ENCODE measurements at places on chromosomes 2 and 18.

- no peak for DNase-seq
Measured at GRCh38 chr2:71907503-71907902, 240.2 kb downstream of the CYP26B1 start.

DNA sequence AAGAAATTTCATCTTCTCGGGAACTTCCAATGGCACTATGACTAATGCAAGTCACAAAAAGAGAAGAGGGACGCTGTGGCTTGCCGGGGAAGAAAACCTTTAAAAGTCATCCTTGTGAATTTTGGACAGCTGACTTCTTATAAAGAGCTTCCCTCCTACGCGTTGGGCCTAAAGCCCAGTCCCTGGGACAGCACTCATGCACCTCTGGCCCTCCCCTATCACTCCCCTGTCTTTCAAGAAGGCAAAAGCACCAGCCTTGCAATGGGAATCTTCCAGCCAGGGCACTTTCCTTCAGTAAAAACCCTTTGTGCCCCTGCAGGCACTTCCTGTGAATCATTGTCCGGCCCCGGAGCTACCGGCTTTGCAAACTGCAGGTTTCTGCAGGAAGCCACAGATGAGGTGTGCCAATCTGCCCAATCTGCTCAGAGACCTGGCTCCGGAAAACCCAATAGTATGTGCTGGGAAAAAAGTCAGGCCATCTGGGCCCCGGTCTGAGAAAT is 7.1 kb downstream of the MREG start:
- no peak for DNase-seq

- no peak for DNase-seq
Measured at GRCh38 chr18:31683968-31684278, 458 bp downstream of the B4GALT6 start.

GRCh38 chr18:43471873-43472272 is 194.6 kb upstream of the SYT4 start:
- DNase-seq, result no peak

GRCh38 chr2:205086662-205087061 is 541.4 kb downstream of the PARD3B start:
- DNase-seq, result no peak

GRCh38 chr2:145379934-145380333 is 860.0 kb upstream of the ZEB2 start:
- no peak for DNase-seq

- no peak for DNase-seq
Measured at GRCh38 chr2:41791523-41791922, 256.3 kb upstream of the PKDCC start.

DNA sequence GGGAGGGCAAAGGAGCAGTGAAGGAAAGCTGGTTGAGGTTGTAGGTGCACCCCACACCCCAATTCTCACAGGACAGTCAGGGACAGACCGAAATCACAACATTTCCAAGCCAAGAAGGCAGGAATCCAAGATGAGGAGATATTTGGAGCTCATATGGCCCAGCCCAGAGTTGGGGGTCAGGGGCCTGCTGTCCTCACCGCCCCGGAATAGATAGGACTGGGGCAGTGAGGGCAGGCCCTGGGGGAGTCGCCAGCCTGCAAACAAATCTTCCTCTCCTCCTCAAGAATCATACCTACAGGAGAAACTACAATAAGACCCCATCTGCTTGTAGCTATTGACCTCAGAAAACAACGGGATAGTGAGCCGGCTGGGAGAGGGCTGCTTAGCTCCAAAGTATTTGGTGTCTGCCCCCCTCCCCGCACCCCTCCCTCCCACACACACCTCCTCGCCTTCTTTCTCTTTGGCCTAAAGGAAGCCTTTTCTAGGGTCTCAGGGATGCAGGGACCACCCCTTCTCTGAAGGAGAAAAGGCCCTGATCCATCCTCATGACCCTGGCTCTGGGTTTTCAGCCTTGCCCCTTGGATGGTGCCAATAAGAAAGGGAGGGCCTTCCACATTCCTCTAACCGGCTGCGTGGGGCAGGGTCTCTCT is 3.8 kb downstream of the EN1 start:
- no peak for DNase-seq

GRCh38 chr2:235570966-235571692 is 77.3 kb downstream of the AGAP1 start:
- DNase-seq, result no peak

GRCh38 chr18:51039138-51040112 is 9.4 kb downstream of the SMAD4 start:
- DNase-seq, result no peak

DNA sequence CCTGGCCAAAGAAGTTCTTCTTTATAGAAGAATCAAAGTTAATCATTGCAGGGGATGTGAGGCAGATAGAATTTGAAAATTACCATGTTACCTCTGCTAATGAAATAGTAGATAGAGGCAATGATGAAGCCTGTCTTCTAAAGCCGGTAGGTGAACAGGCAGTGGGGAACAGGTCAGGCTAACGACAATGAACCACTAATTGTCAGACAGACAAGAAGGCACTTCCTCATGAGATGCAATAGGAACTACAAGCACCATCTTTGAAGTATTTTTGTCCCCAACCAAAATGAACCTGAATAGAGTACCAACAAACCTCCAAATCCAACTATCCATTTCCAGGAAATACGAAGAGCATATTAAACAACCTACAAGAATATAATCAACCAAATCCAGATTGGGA is 41.6 kb upstream of the RAB31 start:
- DNase-seq, result no peak

GRCh38 chr2:38438133-38438882 is 61.2 kb upstream of the ATL2 start:
- no peak for DNase-seq

- DNase-seq, result no peak
Measured at GRCh38 chr18:74234326-74235171, 57.2 kb downstream of the CYB5A start.

DNA sequence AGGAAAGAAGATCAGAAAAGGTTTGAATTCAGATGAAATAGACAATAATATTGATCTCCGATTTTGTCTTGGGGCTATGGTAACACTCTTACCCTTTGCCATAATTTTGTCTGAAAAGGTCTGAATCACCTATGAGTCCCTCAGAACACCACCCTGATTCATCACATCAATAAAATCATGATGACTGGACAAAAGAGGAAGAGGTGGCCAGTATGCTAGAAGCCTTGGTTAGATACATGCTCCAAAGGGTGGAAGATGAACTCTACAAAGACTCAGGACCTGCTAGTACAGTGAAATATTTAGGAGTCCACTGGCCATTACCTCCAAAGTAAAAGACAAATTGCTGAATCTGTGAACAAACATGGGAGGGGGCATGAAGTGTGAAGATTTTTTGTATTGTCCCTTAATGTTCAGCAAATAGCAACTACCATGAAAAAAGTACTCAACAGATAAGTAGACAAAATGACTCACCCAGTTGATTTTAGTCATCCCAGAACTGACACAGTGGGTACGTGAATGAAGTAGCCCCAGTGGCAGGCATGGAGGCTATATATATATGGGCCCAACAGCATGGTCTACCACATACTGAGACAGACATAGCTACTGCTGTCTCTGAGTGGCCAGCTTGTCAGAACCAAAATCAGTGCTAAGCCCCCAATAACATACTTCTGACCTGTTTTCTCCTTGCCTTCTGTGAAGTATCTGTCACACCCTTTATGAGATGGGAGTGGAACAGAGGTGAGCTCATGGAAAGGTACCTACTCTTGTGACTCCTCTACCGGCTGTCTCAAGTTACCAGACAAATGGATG is 36.5 kb upstream of the GLS start:
- no peak for DNase-seq

GRCh38 chr2:54915101-54915500 is 135.2 kb downstream of the RTN4 start:
- DNase-seq, result no peak

GRCh38 chr2:10366601-10367270 is 64.0 kb downstream of the HPCAL1 start:
- no peak for DNase-seq

DNA sequence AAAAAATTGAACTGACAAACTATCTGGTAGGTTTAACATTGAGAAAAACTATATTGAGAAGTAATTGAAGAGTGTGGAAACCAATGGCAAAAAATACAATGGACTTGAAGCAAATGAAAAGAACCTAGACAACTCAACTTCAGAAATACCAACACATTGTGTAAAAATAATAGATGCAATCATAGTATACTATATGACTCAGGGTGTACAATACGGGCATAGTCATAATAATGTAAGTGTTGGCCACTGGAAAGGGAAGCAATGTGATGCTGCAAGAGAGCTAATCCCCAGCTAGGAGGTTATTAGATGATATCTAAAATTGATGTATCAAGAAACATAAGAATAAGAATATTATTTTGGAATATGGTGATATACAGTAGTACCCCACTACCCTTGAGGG is 45.3 kb downstream of the SMAD7 start:
- no peak for DNase-seq

DNA sequence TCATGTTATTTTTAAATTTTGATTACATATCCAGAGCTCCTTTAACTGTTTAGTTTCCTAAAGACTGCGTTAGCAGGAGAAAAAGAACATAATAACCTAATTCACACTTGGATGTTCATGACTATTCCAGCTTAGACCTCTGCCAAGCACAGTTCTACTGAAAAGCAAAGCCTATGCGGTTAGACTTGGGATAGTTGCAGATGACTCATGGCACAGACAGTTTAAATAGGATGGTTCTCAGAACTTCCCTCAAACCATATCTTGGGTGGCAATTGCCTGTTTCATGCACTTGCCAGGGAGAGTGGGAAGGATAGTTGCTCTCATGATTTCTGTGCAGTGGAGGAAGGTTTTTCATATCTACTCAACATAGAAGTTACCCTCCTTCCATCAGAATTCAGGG is 149.7 kb upstream of the KLHL29 start:
- DNase-seq, result no peak

GRCh38 chr2:17793803-17794354 is 22.4 kb upstream of the MSGN1 start:
- DNase-seq, result no peak

DNA sequence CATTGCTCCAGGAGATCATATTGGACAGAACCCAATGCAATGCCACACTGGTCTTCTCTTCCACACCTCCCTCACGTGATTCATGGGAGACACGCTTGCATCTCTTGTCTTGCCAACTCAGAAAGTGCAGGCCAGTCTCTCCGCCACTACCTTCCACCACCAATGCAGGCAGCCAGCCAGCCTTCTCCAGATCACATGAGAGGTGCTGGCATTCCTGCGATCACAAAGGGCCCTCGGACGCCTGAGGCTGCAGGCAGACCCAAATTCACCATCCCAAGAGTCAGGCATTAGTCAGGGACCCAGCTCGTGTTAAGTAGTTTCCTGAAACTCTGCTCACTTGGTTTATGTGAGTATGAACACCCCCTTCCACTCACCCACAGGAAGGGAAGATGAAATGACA is 437.0 kb upstream of the ETAA1 start:
- no peak for DNase-seq
